ENCODE measurements at places on chromosomes 4 and X. TPM values are rescaled to one million over a fixed set of nuclear protein-coding genes. Genes with fewer than 3 reads are reported as not detected.

DNA sequence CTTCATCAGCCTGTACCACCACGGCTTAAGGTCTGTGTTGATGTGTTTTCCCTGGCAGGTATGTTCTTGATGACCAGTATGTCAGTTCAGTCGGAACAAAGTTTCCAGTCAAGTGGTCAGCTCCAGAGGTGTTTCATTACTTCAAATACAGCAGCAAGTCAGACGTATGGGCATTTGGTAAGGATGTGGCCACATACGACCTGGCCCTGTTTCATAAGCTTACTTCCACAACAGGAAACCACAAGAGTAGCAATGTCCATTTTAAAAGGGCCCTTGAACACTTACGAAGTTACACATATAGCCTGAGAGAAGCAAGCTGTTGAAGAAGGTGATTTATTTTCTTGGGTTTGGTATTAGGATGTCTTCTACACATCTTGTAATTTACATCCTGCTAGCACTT, 46.1 kb downstream of the BMX start:
- DNase-seq, result no peak

- DNase-seq, result no peak
These were observed 977.0 kb downstream of the FSTL5 start for GRCh38 chr4:161186750-161187149.

DNA sequence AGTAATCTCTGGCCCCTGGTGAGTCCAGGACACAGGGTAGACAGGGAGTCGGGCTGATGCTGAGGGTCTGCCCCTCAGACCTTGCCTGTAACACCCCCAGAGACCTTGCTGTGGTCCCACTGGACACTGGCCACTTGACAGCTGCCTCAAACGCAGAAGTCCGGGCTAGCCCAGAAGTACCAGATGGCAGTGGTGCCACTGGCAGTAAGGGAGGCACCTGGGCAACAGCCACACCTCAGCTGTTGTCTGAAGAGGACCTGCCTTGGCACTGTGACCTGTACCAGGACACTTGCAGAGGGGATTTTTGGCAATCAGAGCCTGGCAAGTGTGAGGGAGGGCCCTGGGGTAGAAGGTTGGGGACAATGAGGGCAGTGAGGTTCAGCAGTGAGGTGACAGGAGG, 63.3 kb upstream of the UXT start:
- DNase-seq, result no peak

DNA sequence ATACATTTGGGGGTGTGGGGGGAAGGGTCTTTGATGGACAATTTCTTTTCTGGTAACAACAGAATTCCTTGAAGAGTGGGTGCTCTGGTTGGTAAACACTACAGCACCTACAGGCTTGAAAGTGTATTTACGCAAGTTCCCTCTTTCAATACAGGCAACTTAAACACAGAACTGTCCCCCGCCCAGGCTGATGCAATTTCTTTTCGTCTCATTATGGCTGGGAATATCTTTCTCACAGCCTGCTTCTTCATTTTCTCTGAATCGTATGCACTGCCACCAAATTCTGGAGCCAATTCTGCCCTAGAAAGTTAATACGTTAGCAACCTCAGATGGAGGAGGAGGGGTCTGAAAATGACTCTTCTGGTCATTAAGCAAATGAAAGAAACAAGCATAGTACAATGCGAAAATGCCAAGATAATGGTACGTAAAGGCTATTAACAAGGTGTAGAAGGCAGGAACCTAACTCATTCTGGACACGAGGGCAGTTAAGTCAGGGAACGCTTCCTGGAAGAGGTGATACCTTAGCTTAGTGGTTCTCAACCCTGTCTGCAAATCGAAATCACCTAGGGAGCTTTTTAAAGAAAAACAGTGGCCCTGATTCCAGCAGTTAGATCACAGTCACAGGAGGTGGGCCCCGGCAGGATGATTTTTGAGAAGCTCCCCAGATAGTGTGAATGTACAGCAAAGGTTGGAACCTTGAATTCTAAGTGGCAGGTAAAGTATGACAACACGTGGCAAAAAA, 1.0 kb downstream of the AGA start:
- DNase-seq, result no peak

Gene CSN2
- total RNA-seq, result not detected

All from Daoy (cell line).